ENCODE measurements at places on chromosomes 7 and 10.

GRCh38 chr10:117418121-117418520 lies 42.9 kb upstream of the PDZD8 start:
- no peak for DNase-seq

DNA sequence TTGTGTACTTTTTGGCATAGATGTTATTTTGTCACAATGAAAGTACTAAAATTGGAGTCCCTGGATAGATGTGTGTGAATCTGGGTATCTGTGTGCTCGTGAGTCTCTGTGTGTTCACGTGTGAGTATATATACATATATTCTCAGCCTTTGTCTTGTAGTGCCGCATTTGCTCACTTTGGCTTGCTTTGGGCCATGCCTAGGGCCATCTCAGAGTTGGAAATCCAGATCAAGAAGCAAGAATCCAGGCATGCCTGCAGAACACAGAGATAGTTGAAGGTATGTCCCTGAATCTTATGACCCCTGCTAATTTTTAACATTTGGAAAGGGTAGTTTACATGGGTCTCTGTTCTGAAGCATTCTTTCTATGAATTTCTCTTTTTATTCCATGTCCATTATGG lies 208.7 kb downstream of the PHTF2 start:
- DNase-seq: no peak

- no peak for DNase-seq
Measured at GRCh38 chr10:8044908-8045725, 9.4 kb upstream of the GATA3 start.

GRCh38 chr7:117064688-117065087 lies 111.4 kb downstream of the ST7 start:
- no peak for DNase-seq

DNA sequence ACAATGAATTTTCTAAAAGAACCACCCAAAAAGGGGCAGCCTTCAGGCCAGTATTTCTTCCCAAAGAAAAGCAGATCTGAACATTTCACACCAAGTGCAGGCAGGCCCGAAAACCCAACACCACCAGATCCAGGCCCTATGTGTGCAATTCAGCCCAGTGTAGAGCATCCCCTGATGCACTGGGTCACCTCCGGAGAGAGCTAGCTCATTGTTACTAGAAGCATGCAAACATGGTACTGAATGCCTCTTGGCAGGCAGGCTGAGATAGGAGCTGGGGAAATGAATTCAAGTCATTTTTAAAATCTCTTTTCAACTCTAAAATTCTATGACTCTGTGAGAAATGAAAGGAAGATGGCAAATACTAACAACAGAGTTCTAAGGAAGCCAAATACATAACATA lies 174.8 kb downstream of the ELMO1 start:
- no peak for DNase-seq

DNA sequence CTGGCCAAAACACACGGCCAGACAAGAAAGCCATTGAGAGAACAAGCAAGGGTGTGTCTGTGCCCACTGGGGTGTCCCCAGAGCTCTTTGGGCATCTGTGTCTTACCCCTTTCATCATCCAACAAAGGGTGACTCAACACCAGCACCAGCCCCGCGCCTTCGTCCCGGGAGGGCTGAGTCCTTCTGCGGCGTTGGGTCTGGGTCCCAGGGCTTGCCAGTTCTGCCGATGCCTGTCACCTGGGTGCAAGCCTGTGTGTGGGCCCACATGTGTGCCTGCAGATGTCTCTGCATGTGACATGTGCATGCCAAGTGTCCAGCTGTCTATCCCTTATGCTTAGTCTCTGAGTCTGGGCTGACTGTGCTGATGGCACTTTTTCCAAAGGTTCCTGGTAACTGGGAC lies 24.4 kb upstream of the ELN start:
- no peak for DNase-seq

GRCh38 chr7:42227936-42228591 lies 8.9 kb downstream of the GLI3 start:
- no peak for DNase-seq

Data from renal cortical epithelial cell (primary cell).